ENCODE measurements at places on chromosomes 12 and 14. TPM values are rescaled to one million over a fixed set of nuclear protein-coding genes. Genes with fewer than 3 reads are reported as not detected.

- DNase-seq, result no peak
These were observed 304.5 kb downstream of the RAD51B start for GRCh38 chr14:68124050-68124449.

GRCh38 chr14:24108336-24108874 is 6.2 kb upstream of the DCAF11 start:
- no peak for DNase-seq

ZBTB25 gene
- total RNA-seq, result 14.3 TPM

NTF3 gene
- total RNA-seq, result 11.0 TPM

DNA sequence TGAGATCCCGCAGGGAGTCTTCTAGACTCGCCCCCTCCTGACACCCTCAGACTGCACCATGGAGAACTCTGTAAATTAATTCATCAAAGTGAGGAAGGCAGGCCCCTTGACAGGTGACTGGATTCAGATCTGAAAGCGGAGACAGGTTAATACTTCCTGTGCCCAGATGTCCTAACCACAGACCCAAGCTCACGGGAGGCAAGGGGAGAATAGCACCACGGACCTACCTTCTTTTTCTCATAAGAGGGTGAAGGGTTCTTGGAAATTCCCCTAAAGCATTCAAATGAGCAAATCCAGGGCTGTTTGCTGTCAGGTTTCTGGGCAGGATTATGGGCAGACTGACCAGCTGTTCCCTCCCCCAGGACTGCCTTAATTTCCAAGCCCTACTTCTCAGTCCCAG is 170.0 kb downstream of the ZFP36L1 start:
- DNase-seq, result no peak

FUT8 gene
- 112 TPM for total RNA-seq

DNA sequence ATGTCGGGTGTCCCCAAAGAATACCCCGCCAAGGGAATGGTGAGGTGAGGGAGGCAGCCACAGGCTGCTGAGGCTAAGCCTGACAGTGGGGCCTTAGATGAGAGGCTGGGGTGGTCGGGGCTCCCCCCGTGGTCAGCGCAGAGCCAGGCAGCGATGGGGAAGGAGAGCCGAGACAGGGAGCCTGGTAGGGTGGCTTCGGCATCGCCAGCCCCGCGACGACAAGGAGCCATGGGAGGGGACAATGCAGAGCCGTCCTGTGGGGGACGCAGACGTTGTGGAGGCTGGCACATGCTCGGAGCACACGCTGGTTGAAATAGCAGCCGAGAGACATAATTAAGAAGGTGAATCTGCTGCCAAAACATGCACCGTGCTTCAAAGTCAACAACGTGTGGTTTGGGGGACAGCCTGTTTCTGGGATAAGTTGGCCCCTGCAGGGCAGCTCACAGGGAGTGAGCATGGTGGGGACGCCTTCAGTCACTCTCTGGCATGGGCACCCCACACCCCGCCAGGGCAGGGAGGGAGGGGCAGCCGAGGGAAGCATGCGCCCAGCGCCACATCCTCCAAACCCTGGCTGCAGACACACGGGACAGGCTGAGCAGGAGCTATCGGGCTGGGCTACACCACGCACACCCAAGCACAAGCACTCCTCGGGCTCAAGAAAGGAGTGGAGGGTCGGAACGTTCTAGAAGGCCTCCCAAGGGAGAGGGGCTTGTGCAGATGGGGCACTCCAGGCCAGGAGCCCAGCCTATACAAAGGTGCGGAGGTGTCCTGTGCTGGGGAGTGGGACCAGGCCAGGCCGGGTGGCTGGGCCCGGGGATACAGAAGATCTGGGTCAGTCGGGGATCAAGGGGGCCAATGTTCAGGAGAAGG is 66.6 kb upstream of the C14orf180 start:
- no peak for DNase-seq

DNA sequence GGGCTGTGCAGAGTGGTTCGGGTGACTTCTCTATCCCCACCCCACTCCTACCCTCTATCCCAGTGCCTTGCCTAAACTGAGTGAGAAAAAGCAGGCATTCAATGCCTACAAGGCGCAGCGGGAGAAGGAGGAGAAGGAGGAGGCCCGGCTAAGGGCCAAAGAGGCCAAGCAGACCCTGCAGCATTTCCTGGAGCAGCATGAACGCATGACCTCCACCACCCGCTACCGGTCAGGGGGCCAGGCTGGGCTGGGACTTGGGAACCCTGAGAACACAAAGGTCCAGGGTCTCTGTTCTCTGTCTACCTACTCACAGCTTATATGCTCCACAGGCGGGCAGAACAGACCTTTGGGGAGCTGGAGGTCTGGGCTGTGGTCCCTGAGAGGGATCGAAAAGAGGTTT is 11.7 kb downstream of the PRPF40B start:
- DNase-seq, result no peak

KRT80 gene
- 0.12 TPM for total RNA-seq

TDRD9 gene
- total RNA-seq, result not detected

DNA sequence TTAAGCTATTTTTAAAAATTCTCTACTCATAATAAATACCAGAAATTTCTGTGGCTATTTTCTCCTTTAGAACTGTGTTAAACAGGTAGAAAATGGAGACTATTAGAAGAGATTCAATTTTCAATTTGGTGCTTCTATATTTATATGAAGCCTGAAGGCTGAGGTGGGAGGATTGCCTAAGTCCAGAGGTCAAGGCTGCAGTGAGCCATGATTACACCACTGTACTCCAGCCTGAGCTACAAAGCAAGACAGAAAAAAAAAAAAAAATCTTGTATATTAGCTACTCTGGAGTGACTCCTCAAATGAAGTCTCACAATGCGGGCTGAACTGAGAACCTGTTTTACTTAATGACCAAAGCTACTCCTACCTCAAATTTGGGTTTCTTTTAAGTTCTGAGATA is 9.8 kb upstream of the DPF3 start:
- DNase-seq, result no peak

DNA sequence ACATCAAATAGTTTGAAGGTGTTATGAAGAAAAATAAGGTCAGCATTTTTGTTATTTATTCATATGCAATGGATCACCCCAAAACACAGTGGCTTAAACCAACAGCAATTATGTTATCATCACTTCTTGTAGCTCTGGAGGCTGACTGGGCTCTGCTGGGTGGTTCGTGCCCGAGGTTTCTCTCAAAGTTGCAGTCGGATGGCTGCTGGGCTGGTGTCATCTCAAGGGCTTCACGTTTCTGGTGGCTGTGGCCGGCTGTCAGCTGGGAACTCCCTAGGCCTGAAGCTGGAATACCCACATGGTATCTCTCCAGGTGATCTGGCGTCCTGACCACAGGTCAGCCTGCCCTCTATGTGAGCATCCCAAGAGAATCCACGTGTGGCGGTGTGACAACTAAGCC is 12.0 kb downstream of the DIO3 start:
- DNase-seq, result no peak

GRCh38 chr12:130606231-130606630 is 109.9 kb downstream of the RIMBP2 start:
- no peak for DNase-seq

DNA sequence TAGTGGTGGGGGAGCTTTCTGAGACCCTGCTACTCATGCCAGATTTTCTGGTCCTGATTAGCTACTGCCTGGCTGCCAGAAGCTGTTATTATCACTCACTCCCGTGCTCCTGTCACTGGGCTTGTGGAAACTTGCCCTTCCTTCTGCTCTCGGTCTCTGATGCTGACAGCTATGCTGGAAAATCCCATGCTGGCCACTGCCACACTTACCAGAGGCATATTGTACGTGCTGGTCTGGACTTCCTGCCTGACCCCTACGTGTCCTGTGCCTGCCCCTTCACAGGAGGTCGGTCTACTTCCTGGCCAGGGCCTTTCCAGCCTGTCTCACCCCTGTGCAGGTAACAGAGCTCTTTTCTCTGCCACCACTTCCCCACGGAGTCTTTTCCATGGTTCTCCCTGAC is 149.4 kb upstream of the PLEKHG7 start:
- DNase-seq, result no peak

DNA sequence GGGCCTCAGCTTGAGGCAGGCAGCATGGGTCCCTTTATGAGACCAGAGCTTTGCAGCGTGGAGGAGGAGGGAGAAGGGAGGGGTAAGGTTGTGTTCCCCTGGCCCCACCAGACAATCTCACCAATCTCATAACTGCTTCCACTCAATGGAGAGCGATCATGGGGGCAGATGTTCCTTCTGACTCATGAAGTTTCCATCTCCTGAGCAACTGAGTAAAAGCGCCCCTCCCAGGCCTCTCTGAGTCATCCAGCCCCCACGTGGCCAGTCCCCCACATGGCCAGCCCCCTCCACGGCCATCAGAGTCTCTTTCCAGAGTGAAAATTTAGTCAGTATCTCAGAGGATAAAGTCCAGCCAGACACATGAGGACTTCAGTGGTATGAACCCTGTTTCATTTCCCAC is 39.2 kb upstream of the PLXNC1 start:
- DNase-seq, result no peak

DNA sequence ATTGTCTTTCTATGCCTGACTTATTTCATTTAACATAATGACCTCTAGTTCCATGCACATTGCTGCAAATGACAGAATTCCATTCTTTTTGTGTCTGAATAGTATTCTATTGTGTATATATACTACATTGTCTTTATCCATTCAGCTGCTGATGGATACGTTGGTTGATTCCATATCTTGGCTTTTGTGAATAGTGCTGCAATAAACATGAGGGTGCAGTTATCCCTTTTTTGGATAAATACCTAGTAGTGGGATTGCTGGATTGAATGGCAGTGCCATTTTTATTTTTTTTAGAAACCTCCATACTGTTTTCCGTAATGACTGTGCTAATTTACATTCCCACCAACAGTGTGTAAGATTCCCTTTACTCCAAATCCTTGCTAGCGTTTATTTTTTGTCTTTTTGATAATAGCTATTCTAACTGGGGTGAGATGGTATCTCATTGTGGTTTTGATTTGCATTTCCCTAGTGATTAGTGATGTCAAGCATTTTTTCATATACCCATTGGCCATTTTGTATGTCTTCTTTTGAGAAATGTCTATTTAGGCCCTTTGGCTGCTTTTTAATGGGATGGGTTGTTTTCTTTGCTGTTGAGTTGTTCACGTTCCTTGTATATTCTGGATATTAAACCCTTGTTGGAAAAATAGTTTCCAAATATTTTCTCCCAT is 2.3 kb downstream of the OAS2 start:
- DNase-seq, result no peak

DNA sequence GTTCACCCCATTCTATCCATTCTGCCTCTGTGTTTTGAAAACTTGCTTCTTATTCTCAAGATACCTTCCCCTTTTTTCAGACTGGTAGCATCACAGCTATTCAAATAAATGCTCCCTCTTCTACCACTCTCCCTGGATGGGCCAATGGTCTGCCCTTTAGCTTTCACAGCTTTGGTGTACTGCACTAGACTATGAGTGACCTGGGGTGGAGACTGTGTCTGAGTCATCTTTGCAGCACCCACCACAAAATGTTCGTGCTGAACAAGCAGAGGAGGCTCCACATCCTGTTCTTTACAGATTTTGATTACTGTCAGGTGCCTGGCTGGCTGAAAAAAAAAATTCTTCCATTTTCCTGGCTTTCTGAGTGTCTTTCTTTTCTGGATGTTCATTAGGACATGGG is 1104.1 kb upstream of the TMEM132C start:
- DNase-seq, result no peak

PAX9 gene
- total RNA-seq, result not detected

Measured in neural progenitor cell (in vitro differentiated cells).